ENCODE measurements at places on chromosomes 1 and 21.

- DNase-seq: no peak
Observed at GRCh38 chr1:117707371-117707770, 101.5 kb downstream of the TENT5C start.

DNA sequence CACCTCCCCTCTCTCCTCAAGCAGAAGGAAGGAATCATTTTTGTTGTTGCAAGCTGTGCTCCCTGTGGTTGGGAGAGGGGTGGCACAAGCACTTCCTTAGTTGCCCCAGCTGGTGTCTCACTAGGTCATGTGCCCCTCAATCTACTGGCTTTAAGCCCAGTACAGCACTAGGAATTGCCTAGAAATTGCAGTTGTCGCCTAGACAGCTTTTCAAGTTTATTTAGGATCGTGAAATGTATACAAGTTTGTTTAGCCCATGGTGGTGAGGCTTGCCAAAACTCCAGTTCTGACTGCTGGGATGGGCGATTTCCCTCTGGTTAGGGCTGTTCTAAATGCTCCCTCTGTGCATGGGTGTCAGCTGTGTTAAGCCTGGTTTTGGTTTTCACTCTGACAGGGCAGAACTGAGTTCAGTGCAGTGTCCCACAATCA lies 126.8 kb upstream of the ZNF644 start:
- DNase-seq: no peak

DNA sequence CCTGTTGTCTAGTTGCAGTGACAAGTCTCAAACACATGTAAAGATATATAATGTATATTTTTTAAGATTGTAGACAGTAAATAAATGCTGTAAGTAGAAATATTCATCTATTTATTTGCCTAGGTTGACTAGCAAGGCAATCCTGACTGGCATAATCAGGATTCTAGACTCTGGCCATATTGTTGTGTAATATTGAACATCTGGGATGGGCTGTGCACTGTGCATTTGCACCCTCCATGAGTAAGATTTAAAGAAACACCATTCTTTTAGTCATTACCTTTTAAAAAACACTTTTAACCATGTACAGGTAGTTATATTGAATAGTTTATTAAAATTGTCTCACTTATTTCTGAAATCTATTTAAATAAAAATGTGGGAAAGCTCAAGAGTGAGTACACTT lies 32.4 kb downstream of the RASAL2 start:
- no peak for DNase-seq

- DNase-seq: no peak
Observed at GRCh38 chr1:71087060-71087459, 6.2 kb upstream of the ZRANB2 start.

DNA sequence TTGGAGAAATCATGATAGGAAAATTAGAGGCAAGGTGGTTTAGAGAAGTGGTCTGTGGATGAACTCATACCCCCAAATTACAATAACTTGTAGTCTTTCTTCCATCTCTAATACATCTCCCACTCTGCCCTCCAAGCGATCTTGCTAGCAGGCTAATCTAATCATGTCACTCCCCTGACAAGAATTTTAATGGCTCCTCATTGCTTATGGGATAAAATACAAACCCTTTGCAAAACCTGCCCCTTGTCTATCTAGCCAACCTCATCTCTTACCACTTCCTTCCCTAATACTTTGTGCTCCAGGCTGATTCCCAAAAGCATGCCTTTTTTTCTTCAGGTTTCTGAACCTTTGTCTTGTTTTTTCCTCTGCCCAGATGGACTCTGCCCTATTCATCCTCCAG lies 71.3 kb upstream of the LRRN2 start:
- DNase-seq: no peak

DNA sequence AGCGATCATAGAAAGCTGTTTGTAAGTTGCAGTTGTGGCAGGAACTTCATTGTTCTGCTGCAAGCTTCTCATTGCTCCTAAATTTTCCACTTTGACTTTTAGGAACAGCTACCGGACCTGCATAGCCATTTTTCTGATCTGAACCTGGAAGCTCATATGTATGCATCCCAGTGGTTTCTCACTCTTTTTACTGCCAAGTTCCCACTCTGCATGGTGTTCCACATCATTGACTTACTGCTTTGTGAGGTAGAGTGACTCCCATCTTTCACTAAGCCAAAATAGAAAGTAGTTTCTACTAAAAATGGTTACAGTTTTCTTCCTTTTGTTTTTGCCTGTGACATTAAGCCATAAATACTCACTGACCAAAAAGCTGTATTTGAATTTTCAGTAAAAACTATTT lies 254.2 kb downstream of the GPR52 start:
- DNase-seq: no peak

- no peak for DNase-seq
Observed at GRCh38 chr21:42248783-42249597, 30.1 kb downstream of the ABCG1 start.

DNA sequence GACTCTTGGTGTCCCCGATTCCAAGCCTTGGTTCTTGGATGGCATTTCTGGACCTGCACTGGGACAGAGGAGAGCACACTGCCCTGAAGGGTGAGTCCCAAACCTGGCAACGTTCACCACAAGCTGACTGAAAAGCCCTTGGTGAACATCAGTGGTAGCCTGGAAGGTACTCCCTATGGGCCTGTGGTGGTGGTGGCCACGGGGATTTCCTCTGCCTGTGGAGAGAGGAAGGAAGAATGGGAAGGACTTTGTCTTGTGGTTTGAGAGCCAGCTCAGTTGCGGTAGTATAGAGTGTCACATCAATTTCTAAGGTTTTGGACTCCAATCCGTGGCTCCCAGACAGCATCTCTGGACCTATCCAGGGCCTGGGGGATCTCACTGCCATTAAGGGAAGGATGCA lies 50.7 kb downstream of the DNAH14 start:
- DNase-seq: no peak

DNA sequence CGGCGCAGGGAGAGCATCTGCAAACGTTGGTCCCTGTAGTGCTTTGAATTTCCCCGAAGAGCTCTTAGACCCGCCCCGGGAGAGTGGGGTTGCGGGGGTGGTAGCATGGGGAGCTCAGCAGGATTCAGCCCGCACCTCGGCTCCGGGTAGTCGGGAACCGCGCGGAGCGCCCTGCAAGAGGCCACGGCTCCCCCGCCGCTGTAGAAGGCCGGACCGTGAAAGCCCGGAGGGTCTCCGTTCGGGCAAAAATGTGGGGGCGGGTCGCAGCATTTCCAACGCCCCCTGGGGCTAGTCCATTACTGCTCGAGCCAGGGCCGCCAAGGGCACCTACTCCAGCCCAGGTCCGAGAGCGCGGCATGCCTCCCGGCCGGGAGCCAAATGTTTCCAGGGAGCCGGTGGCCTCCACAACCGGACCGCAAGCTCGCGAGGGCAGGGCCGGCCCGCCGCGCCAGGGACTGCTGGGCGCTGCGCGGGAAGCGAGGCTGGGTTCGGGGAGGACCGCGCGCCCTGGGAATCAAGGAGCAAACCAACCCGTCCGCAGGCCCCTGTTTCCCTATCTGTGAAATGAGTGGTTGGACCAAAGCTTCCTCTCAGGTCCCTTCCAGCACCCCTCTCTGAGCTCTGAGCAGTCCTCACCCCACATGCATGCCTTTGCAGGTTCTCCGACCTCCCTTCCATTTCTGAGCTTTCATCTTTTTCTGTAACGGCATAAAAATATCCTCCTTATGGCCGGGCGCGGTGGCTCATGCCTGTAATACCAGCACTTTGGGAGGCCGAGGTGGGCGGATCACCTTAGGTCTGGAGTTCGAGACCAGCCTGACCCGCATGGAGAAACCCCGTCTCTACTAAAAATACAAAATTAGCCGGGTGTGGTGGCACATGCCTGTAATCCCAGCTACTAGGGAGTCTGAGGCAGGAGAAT lies 775 bp upstream of the TMEM63A start:
- no peak for DNase-seq

GRCh38 chr1:235047331-235047871 lies 81.2 kb downstream of the TOMM20 start:
- DNase-seq: no peak

GRCh38 chr1:238112952-238113621 lies 222.4 kb upstream of the ZP4 start:
- DNase-seq: no peak

- no peak for DNase-seq
Observed at GRCh38 chr1:145962157-145963102, 1.9 kb downstream of the ANKRD34A start.

GRCh38 chr1:41368366-41368765 lies 7.1 kb downstream of the FOXO6 start:
- no peak for DNase-seq

- DNase-seq: no peak
Observed at GRCh38 chr1:172456344-172456769, 12.5 kb upstream of the PIGC start.

DNA sequence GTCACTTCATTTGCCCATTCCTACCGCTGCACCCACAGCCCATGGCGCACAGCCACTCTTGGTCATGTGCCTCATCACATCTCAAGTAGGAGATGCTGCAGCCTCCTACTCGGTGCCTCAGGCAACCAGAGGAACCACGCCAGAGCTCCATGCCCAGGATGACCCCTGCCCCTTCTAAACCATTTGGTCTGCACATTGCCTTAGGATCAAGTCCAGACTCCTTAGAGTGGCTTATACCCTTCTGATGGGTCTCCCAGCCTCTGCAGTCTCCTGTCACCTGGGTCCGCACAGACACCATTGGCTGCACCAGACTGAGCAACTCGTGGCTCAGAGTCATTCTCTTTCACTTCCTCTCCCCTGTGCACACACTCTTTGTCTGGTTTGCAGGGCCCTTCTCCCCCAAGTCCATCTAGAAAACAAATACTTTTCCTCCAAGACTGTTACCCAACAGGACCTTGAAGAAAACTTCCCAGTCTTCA lies 2.2 kb upstream of the ADORA3 start:
- DNase-seq: no peak

GRCh38 chr1:228279722-228280105 lies 71.9 kb downstream of the OBSCN start:
- no peak for DNase-seq

- no peak for DNase-seq
Observed at GRCh38 chr1:228134591-228134990, 5.5 kb upstream of the GUK1 start.

GRCh38 chr1:40041466-40041838 lies 923 bp downstream of the CAP1 start:
- no peak for DNase-seq

GRCh38 chr1:243236604-243237252 lies 18.4 kb downstream of the CEP170 start:
- no peak for DNase-seq

DNA sequence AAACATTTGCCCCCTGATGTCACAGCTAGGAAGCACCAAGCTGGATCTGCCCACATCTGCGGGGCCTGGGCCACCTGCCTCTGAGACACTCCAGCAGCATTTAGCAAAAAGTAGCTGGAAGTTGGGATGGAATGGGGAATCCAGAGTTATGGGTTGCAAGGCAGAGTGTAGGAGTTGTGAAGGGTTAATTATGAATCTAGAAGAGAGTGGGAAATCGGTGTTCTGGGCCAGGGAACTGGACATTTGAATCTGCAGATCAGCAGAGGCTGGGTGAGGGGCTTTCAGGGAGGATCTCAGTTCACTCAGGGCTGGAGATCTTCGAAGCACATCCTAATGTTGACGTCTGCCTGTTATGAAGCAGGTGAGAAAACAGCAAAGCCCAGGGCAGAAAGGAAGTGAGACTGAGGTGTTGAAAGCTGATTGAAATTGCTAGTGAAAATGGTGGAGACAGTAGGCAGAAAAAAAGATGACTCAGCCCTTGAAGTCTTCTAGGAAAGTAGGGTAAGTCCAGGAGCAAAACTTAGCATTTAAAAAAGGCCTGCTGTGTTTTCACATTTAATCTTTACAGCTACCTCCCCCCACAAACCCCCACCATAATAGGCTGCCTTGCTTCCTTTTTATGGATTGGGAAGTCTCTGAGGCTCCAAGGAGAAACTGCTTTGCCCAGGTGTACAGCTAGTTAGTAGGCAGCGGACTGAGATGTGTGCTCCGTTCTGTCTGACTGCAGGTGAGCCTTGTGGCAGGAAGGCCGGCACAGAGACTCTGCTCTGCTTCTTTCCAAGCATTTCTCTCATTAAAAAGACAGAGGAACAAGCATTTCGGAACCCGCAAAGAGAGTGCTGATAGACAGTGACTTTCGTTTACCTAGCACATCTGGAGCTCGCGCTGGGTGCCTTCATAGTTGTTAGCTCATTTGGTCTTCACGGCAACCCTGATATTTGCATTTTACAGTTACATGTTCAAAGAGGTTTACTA lies 7.2 kb downstream of the VANGL1 start:
- DNase-seq: no peak

GRCh38 chr1:20700636-20701215 lies 17.1 kb downstream of the KIF17 start:
- DNase-seq: no peak

GRCh38 chr1:240467895-240468294 lies 144.1 kb downstream of the GREM2 start:
- DNase-seq: no peak

DNA sequence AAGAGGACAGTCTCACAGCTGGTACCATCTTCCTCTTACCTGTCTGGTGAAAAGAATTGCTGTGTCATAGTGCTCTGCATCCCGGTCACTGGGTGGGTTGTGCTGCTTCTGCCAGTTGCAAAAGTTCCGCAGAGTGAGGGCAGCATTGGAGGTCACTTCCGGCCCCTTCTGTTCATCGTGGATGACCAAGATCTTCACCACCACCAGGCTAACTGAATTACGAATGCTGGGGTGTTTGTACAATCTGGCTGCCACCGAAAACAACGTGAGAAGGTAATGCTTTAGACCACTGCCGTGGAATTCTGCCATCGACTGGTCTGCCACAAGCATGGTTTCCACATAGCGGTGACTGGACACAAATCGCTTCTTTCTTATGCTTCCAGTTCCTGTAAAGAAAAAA lies 2.9 kb downstream of the ADAMTS1 start:
- no peak for DNase-seq

DNA sequence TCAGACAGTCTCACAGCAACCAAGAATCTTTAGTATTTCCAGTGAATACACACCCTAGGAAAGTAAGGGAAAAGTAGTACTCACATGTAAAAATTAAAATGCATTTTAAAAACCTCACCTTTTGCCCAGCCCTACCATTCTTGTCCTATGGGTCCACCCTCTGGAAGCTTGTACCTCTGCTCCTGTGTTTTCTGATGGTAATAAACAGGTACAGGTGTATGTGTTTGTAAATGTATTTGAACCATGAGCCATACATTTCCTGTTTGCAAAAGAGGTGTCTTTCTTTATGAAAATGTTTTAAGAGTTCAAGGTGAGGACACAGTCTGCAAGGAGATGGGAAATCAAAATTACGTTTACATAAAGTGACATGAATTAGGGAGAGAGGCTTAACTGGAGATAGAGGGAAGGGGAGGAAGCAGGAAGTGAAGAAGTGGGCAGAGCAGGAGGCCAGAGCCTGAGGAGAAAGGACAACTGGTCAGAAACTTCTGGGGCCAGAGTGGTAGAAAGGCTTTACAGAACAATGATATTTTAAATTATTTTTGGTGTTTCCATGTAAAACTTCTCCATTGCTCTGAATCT lies 52.0 kb upstream of the IVNS1ABP start:
- DNase-seq: no peak

DNA sequence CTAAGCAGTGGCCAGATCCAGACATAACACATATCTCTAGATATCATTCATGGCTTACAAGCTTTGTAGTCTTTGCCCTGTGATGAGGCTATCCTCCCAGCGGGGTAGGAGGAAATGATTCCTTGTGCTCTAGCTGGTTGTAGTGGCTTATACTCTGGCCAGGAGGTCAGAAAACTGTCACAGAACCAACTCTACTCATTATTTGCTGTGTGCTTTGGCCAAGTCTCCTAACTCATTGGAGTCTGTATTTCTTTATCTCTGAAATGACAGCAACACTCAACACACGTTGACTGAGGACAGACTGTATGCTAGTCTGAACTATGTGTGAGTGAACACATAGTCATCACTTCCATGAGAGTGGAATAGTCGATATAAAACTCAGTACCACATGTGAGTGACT lies 116.7 kb upstream of the F3 start:
- DNase-seq: no peak

All from stimulated activated CD4-positive, alpha-beta T cell treated with anti-CD3 and anti-CD28 coated beads, Interleukin-4, amount 100 ng/mL, for 48 hours (primary cell).